ENCODE measurements at places on chromosomes 1 and 21.

- DNase-seq: no peak
These were observed 27.7 kb downstream of the CD34 start for GRCh38 chr1:207883104-207883651.

DNA sequence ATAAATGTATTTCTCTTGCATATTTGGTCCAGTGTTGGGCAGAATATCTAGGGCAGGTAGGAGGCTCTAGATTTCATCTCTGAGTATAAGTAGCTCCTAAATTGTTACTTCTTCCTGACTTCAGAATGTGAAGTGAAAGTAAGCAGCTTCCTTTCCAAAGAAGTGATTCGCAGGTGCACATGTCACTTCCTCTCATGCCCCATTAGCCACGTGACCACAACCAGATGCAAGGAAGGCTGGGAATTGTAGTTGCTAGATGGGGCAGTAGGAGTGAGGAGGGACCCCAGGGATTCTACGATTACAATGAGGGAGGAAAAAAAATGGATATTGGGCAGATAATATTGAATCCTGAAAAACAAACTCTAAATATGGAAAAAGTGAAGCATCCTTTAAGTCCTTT is 113.2 kb upstream of the CYYR1 start:
- DNase-seq: no peak

- no peak for DNase-seq
These were observed 354.0 kb upstream of the RGS18 start for GRCh38 chr1:191804311-191804710.

- DNase-seq: no peak
These were observed 72.6 kb upstream of the USP24 start for GRCh38 chr1:55287723-55288122.

DNA sequence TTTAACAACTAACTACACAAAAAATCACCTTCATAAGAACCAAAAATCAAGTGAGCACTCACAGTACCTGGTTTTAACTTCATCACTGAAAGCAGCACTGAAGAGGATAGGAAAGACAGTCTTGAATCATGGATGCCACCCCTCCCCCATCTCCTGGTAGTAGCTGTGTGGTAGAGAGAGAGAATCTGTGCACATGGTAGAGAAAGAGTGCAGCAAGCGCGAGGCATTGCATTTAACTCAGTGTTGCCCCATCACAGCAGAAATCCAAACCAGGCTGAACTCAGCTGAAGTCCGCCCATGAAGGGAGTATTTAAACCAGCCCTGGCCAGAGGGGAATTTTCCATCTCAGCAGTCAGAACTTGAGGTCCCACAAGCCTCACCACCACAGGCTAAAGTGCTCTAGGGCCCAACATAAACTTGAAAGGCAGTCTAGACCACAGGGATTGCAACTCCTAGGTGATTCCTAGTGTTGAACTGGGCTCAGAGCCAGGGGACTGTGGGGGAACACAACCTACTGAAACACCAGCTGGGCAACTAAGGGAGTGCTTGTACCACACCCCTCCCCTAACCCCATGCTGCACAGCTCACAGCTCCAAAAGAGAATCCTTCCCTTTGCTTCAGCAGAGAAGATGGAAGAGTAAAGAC is 38.4 kb downstream of the VAV3 start:
- DNase-seq: no peak

- no peak for DNase-seq
These were observed 259.4 kb downstream of the BACH1 start for GRCh38 chr21:29557931-29558725.

GRCh38 chr1:212228591-212229119 is 56.6 kb upstream of the PPP2R5A start:
- DNase-seq: no peak

DNA sequence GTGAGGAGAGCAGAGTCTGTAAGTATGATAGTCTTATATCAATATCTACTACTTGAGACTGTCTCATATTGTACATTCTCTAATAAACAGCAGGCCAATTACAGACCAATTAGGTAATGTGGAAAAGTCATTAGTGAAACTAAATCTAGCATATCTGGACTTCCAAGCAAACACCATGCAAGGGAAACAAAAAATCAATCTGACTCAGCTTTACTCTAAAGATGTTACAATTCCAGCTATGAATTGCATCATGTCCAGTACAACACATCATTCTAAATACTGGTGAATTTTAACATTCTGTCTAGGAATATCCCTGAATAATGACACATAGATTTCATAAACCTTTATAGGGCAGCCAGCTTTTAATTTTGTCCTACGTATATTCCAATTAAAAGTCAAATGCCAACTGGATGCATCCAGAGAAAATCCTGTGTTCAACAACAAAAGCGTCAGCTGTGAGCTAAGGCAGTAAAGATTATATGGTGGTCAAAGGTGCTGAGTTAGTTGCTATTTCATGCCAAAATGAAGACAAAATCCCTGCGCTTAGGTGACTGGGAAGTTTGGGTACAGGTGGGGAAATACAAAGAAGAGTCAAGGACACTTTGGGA is 159.3 kb downstream of the TTLL7 start:
- no peak for DNase-seq

- DNase-seq: no peak
These were observed 86.5 kb downstream of the ITPKB start for GRCh38 chr1:226652613-226653012.

All from effector memory CD4-positive, alpha-beta T cell (primary cell).